ENCODE measurements at places on chromosomes 1 and 21. TPM values are rescaled to one million over a fixed set of nuclear protein-coding genes. Genes with fewer than 3 reads are reported as not detected.

DNA sequence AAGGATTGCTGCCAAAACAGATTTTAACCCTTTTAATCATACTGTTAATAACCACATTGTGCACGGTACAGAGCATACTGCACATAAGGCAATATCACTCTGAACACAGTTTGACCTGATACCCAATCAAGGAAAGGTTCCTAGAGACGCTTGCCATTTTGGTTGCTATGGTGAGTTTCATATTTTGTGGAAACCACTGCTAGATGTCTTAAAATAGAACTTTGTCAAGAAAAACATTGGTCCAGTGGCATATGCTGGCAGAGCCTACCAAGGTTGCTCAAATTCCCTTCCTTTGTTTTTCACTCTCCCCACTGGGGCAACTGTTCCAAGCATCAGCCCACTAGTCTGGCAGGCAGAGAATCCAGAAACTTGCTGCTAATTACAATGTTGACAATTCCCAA, 114.8 kb upstream of the DPYD start:
- DNase-seq = no peak

The KRTAP11-1 gene
- not detected for total RNA-seq

The ADGRB2 gene
- total RNA-seq = 1.6 TPM

- no peak for DNase-seq
Measured at GRCh38 chr1:115084902-115085511, 4.3 kb downstream of the TSPAN2 start.

The CCDC27 gene
- total RNA-seq = not detected

The KMO gene
- total RNA-seq = not detected

DNA sequence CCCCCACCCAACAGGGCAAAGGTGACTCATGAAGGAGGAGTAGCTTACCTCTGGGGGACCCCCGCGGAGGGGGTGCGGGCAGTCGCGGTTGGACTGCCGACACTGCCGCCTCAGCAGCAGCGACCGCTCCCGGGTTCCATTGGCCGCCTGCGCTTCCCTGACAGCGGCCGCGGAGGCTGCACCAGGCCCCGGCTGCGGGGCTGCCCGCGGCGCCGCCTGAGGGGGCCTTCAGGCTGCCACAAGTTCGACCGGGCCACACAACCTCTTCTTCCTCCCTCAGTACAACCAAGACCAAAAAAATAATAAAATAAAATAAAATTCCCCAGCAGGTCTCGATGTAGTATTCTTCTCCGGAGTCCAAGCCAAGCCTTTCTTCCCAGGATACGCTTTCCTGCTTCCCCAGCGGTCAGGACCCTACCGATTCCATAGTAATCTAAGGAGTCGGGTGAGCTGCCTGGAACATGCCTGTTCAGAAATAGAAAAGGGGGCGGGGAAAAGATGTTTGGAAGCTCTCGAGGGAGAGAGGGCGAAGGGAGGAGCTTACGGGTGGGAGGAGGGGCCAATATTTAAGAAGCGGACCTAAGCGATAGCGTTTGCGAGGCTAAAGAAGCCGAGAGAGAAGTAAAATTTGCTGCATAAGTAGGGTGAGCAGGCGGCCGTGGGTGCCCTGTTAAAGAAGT, at the start of gene PI4KB:
Gene PI4KB, minus strand, starts transcription at position 194 of the 680 bp plus-strand sequence. CDS start 10,935 bp downstream, outside the sequence.
- DNase-seq = peak; percentile 97

Measured in colonic mucosa (tissue), 4 donors.